ENCODE measurements at places on chromosomes 7 and 10.

DNA sequence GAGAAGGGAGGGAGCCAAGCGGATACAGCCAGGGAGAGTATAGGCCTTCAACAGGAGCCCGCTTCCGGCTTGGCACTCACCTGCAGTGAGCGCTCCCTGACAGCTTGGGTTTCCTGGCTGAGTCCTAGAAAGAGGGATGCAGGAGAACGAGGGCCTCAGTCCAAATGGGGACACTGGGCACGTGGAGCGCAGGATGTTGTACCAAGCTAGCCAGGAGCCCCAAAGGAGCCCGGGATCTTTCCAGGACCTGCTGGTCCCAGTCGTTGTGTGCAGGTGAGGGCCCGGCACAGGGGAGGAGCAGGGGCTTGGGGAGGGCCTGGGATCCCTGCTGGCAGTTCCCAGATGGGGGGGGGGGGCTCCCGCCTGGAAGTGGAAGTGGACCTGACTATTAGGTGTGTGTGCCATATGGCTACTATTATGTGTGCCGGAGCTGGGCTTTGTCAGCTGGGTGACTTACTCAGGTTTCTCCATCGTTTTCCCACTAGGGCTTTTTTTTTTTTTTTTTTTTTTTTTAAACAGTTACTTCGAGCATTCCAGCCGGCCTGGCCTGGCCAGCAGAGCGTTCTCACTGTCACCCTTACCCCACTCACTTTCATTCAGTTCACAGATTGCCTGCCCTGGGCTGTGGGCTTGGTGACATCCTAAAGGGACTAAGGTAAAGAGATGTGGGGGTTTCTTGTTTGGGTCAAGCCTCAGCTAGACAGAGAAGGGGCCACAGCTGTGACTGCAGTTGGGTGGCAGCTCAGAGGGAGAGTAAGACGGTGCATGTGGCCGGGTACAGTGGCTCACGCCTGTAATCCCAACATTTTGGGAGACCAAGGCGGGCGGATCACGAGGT is 3.8 kb downstream of the AGAP3 start:
- DNase-seq = no peak

DNA sequence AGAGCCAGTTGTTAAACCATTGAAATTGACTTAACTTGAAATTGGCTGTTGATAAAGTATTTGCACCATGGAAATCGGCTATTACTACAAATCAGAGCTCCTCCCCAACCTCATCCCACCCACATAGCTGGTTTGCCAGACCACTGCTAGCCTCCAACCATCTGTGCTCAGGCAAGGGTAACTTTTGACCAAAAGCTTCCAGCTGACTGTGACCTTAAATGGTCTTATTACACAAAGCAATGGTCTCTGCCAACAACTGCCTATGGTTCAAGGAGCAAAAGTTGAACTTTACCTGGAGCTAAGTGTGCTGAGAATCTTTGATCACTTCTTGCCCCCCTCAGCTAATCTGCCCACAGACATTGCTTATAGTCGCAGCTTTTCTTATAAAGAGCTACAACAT is 48.5 kb upstream of the ADRB1 start:
- DNase-seq = no peak

DNA sequence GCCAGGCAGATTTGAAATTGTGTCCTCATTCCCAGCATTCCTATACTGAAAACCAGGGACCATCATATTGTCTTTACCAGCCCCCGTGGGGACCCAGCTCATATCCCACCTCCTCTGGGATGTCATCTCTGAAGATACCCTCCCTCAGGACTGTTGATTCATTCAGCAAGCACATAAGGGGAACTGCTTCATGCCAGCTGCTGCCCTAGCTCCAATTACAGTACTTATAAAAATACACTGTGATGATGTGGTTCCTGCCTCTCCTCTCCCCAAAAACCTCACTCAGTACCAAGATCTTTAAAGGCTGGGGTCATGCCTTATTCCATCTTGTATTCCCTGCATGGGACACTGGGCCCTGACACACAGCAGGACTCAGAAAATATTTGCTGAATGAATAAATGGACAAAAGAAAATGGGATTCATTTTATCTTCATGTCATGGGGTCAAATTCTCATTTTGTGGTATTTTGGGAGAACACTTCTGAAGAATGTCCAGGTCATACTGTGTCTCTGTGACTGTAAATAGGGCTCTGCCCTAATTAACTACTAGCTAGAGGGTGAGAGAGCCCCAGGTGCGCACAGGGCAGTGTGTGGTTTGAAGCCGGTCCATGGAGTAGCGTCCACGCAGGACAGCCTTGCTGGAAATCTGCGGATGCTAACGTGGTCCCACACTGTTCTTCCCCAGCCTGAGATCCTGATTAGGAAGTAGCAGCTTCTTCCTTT is 29.0 kb upstream of the DAGLB start:
- DNase-seq = no peak

- DNase-seq = no peak
These were observed 504.5 kb downstream of the XPNPEP1 start for GRCh38 chr10:109418795-109419194.

- DNase-seq = no peak
These were observed 529.8 kb upstream of the IGFBP3 start for GRCh38 chr7:46450886-46451285.

DNA sequence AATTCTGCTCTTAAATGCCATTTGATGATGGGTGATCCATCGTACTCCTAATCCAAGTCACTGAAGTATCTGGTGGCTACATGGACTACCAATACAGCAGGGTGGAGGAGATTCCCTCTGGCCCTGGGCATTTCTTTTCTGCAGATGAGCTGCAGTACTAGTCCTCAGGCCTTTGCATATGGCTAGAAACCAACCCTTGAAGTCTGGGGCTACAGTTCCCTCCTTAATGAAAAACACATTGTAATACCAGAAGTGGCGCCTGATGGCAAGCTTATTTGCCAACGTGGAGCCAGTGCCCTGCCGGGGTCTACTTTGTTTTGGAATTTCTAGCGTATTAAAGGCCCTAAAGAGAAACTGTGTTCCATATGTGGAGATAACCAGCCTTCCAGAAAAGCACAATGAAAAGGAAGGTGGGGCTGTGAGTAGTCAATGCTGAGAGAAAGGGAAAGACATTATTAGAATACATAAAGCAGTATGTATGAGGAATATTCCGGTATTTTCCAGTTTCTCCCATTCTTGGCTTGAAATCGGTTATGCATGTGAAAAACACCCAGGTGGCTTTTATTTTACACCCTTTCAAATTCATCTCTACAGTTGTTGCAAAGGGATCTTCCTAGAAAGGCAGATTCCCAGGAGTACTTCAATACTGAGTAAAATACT is 368.8 kb downstream of the PRPF18 start:
- no peak for DNase-seq
